GM12864 (cell line): ENCODE measurements at places on chromosomes 2 and 18.

- no peak for DNase-seq
Observed at GRCh38 chr2:132850688-132851087, 180.7 kb upstream of the LYPD1 start.

DNA sequence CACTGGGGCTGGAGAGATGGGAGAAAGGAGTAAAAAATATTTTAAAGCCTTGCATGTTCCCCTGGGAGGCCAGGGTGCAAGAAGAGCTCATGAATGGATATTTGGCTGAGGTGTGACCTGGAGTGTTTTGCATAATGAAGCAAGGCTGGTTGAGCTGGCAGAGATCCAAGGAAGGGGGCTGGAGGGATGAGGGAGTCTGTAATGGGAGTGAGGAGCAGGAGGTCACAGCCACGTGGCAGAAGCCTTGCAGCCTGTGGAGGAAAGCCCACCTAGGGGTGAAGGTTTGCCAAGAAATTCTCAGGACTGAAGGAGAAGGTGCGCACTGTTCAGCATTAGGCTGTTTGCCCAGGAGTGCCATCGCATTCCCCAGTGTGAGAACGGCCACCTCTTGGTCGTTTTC lies 40.3 kb upstream of the ATP8B1 start:
- DNase-seq, result no peak

GRCh38 chr2:6948677-6949351 lies 31.6 kb downstream of the RNF144A start:
- DNase-seq, result no peak

DNA sequence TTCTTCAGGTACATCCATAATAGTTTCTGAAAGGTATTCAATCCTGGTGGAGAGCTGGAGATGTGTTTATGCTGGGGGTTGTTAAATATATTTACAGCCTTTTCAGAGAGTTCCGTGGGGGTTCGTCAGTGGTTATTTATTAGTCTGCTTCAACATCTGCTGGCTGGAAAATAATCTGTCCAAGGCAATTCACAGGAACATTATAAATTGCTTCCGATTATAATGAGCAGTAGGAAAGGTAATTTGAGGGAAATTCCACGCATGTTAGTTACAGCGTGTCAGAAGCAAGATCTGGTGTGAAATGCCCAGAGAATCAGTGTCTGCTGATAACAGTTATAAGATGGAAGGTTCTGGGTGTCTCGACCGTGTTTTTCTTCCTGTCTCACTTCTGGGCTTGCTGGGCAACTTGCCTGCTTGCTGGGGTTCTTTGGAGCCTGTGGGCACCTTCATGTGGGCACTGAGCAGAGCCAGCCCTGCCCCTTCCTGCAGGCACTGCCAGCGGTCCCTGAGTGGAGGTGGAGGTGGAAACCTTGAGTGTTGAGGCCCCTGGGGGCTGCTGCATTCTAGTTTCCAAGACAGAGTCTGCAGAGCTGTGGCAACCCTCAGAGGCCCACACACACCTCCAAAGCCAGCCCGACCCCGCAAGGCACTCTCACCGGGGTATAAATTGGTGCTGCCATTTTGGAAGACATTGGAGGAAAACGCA lies 185.7 kb downstream of the FAM210A start:
- DNase-seq, result no peak
